ENCODE measurements at places on chromosomes 16 and 17.
A peak's percentile ranks its signal among the peaks of the same experiment; 100 is the strongest.

GRCh38 chr16:24054741-24055491, 201.2 kb upstream of the CACNG3 start:
- no peak for DNase-seq

DNA sequence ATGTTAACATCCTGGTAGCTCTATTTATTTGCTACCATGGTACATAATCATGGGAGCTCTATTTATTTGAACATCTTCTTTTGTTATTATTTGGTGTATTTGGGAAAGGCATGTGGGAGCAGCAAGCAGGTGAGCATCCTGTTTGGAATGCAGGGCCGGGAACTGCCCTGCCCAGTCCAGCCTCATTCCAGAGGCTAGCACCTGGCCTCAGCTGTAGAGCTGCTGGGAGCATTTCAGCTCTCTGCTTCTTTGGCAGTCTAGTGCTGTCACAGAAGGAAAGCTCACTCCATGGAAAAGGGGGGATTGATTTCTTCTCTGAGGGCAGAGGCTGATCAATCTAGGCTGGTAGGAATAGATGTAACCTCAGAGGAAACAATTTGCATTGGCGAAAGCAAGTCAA, 112.5 kb downstream of the WWOX start:
- no peak for DNase-seq

DNA sequence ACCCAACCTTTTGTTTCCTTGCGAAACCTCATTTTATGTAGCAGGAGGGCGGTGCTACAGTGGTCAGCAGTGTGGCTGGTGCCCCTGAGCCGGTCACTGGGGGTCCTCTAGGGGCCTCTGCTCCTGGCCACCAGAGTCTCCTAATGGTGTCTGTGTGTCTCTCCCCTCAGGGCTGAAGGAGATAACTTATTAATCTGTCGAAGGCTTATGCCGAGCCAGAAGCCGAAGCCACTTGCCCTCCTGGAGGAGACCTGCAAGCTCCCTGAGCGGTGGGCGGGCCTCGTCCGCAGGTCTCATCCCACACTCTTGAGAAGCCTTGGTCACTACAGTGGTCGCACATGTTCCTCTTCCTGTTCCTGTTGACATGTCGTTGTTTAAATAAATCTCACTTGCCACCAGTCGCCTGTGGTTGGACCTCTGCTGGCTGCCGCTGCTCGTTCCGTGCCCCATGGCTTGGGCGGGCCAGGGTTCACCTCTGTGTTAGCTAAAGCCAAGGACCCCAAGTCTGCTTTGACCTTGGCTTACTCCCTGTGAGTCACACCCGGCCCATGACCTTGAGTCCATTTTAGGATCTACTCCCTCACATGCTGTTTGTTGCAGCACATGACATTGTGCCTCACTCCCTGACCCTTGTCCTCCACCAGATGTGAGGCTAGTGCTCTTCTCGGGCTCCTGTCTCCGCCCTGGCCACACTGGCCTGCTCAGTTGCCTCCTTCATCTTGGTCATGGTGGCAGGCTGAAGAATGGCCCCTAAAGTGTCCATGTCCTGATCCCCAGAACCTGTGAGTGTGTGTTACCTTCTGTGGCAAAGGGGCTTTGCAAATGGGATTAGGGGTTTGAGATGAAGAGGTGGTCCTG, 38.7 kb upstream of the AQP8 start:
- no peak for DNase-seq

GRCh38 chr16:19913340-19913645, 28.6 kb upstream of the GPRC5B start:
- no peak for DNase-seq

- no peak for DNase-seq
Observed at GRCh38 chr16:15808071-15808470, 48.8 kb downstream of the MYH11 start.

GRCh38 chr16:59886021-59886420, 1151.9 kb upstream of the GOT2 start:
- DNase-seq: peak; percentile 90

DNA sequence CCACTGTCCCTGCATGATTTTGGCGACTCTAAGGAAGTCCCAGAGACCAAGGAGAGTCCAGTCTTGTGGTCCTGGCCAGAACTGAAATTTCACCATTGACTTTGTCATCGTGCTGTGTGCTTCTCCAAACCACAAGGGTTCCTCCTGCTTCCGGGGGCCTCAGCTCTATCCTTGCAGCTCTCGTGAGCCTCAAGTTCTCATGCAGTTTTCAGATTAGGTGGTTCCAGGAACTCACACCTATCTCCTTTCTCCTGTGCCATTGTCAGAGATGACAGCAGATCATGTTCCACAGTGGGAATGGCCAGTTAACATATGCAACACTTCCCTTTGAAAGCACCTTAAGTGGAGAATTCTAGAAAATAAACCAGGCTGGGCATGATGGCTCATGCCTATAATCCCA, 97.9 kb upstream of the CRHR1 start:
- DNase-seq: no peak

GRCh38 chr16:74448990-74449389, 27.7 kb upstream of the CLEC18B start:
- peak; percentile 95 for DNase-seq

DNA sequence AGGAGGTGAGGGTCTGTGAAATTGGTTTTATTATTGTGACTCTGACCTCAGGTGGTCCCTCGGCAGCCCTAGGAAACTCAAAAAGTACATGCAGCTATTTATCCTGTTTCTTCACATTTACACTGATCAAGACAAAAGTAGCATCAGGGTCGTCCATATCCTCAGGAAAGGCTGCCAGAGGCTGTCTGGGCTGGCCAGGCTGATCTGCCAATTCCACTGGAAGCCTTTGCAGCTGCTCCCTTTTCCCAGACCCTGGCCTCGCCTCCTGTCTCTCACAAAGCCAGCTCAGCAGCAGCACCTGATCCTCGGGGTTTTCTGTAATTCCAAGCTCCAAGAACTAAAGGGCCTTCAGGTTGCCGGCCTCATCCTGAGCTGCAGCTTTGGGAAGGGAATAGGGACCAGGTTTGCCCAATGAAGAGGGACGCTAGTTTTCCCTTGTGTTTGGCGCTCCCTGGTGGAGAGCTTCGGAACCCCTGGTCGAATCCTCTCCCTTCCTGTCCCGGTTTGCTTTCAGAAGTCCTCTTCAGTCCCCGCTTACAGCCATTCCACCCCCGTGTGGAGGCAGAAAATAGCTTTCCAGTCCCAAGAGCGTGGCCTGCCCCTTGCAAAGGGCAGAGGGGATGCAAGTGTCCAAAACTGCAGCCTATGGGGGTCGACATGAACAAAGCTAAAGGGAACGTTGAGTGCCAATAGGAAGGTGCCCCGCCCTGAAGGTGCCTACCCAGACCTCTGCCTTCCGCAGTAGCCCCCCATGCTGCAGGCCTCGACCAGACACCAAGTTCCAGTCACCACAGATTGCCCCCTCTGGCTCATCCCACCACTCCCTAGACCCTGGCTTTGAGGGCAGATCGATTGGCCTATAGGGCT, 13.4 kb downstream of the MFSD6L start:
- peak; percentile 56 for DNase-seq

GRCh38 chr16:89958068-89958467, 9.5 kb downstream of the DEF8 start:
- peak; percentile 6 for DNase-seq

DNA sequence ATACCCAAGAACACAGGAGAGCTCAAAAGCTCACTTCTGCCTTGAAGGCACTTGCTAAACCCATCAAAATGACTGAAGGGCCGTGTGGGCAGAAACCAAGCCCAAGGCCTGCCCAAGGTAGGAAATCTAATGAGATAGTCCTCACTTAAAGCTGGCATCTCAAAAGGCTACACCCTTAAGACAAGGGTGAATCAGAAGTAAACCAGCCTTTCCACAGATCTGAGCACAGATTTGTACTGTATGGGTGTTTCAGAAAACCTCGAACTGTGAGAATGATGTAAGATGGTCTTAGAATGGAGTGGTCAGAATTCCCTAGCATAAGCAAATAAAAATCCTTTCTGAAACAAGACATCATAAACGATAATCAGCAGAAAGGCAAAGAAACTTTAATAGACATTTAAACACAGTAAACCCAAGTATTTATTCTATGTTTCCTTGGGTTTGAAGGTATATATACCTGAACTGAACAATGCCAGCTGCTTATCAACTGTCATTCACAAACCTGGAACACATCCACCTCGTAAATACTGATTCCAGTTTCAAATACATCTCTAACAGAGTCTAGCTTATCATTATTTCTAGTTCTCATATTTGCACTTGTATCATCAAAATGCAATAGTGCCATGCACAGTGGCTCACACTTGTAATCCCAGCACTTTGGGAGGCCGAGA, 37.8 kb downstream of the GLG1 start:
- DNase-seq: peak; percentile 56

GRCh38 chr17:2837147-2837561, 40.9 kb downstream of the RAP1GAP2 start:
- DNase-seq: no peak

- DNase-seq: no peak
Observed at GRCh38 chr17:16938031-16938430, 33.9 kb downstream of the TNFRSF13B start.

GRCh38 chr16:75294773-75295459, 43.5 kb upstream of the BCAR1 start:
- DNase-seq: no peak

All from AG10803 (cell line).